Stimulated activated CD4-positive, alpha-beta T cell treated with anti-CD3 and anti-CD28 coated beads, Interleukin-15, amount 100 ng/mL, for 1 hour (primary cell): ENCODE measurements at places on chromosomes 2 and 18.
A peak's percentile ranks its signal among the peaks of the same experiment; 100 is the strongest.

DNA sequence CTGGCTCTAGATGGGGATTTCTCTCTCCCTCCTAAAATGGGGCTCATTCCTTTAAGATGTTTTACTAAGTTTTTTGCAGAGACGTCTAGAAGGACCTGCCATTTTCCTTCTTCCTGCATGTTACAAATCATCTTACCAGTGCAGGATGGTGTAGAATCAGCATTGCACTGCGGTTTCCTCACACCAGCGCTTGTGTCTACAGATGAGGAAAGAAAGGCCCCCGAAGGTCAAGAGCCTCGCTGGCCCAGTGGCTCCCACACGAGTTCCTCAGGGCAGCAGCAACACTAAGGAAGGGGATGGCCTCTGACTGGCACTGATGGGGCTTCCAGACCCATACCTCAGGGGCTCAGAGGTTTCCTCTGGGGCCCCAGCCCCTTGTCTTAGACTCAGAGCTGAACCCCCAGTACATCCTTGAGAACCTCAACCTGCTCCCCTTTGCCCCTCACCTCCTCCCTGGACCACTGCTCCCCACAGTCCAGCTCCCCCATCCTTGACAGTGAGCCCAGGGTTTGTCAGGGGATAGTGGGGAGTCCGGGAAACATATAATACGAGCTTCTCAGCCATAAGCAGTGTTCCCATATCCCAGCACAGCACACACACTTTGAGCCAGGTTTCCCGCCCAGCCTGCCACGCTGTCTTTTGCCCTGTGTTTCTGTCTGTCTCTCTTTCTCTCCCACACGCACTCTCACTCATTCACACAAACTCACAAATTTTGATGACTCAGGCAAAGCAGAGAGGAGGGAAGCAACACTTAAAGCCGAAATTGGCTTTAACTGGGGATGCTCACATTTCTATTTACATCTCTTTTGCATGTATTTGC is 29.4 kb downstream of the ZFP36L2 start:
- DNase-seq, result no peak

DNA sequence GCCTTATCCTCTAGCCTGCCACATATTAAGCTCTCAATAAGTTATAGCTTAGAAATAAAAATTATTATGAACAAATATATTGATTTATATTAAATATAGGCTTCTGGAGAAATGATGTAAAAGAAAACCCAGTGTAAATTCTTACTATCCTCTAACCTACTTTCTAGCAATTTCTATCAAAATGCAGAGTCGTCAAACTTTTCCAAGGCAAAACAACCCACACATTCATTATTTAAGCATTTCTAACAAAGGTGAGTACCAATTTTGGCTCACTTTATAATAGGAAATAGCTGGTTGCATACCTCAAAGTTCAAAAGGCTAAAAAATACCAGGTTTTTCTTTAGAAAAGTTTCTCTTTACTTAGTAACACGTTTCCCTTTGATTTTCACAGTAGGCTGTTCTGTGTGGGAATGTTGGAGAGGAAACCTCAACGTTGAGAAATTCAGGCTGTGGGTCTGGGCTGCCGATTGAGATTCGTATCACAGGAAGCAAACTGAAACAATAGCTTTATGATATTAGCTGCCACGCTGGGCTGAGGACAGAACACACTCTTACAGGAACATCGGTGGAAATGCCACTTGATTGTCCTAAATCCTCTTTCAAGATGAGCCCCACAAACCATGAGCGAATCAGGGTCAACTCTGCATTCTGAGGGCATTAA is 53.0 kb downstream of the EPAS1 start:
- no peak for DNase-seq

DNA sequence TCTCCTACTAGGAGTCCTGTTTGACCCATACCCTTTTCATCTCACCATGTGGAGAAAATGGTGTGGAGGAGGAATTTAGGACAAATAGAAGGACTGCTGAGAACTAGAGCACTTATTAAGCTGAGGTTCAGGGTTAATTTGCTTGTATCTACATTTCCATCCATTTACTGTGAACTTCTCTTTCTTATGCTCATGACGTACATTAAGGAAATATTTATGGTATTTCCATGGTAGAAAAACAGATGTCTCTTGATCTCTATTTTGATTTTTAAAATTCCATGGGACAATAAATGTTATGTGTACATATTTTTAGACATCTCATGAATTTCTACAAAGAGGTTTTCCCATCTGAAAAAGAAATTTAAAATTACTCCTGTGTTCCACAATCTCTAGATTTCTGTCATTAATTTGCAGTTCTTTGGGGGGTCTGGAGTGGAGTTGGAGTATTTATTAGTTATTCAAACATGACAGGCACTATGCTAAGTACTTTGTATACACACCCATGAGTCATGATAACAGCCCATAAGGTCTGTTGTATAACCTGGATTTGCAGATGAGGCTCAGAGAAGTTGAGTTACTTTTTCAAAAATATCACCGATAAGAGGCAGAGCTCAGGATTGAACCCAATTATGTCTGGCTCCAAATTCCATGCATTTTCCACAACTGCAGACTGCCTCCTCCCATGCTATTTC is 112.6 kb downstream of the COPS8 start:
- DNase-seq, result no peak

GRCh38 chr2:36300697-36301096 is 54.9 kb upstream of the CRIM1 start:
- DNase-seq, result no peak

- DNase-seq, result no peak
Measured at GRCh38 chr2:43743706-43744105, 30.1 kb upstream of the DYNC2LI1 start.

GRCh38 chr18:38305961-38306360 is 740.4 kb upstream of the CELF4 start:
- no peak for DNase-seq

GRCh38 chr2:49931241-49931640 is 776.9 kb upstream of the FSHR start:
- DNase-seq, result no peak

DNA sequence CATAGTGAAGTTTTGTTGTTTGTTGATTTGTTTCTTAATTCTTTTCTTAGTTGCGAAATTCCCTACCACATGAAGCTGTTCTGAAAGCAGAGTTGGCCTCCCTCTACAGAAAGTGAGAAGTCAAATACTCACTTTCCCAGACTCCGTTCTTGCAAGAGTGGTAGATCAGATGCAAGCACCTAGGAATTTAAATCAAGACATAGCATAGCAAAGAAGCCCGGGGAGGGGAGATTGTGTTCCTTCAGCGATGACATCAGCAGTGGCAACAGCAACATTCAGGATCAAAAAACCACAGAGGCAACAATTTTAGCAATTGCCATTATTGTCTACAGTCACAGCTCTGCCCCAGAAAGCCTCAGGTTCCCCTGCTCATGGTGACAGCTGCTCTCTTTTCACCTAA is 580.0 kb downstream of the RNF144A start:
- DNase-seq, result no peak

- no peak for DNase-seq
Measured at GRCh38 chr2:33796511-33796910, 197.4 kb upstream of the FAM98A start.

DNA sequence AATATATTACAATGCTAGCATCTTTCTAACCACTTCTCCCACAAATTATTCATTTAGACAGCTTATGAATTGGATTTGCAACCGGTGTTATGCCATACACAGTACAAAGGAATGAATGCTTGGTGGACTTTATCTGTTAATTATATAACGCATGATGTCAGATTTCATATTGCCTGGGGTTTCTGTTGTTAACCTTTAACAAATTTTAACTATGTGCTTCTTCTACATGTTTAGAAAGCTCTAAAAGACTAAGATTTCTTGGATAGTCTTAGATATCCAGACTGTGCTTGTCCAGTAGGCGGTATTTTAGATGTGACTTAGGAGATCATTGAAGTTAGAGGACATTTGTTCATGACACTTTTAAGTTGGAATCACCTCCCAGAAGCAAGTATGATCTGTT is 976.3 kb downstream of the TMEM182 start:
- no peak for DNase-seq

DNA sequence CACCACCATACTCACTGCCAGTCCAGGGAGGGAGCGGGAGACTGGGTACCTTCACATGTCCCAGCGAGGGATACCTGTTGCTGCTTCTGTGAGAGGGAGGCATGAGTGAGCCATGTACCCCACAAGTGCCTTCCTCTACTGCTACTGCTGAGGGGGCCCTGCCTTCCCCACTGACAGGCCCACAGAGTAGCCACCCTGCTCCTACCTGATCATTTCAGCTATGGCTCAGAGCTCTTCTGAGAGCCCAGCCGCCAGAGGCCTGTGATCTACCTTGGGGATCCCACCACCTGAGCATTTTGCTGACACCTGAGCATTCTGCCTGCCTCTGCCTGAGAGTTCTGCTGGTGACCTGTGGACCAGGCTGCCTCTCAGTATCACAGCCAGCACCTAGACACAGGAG is 137.6 kb downstream of the FSIP2 start:
- DNase-seq, result no peak

DNA sequence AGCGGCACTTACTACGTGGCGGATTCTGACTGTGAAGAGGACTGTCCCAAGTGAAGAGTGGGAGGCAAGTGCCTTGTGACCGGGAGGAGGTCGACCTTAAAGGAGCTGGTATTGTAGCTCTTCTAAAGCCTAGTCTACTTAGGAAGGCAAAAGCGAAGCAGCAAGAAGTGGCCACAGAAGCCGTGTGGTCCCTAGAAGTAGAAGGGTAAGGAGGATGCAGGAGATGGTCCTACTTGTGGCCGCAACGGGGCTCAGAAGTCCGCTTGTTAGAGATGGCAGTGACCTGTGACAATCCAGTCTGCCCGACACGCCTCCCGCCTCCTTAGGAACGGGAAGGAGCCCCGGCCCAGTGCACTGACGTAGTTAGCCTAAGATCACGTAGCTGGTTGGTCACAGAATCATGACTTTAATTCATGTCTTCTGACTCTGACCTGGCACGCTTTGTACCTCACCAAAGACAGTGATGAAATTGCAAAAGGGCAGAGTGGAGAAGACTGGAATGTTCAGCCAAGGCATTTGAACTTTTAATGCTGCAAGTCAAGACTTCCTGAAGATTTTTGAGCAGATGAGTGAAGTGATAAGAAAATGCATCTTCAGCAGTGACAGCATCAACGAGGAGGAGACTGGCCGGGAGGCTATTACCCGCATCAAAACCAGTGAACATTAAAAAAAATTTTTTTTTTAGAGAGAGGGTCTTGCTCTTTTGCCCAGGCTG is 749 bp upstream of the EIF2AK3 start:
- peak; percentile 45 for DNase-seq

DNA sequence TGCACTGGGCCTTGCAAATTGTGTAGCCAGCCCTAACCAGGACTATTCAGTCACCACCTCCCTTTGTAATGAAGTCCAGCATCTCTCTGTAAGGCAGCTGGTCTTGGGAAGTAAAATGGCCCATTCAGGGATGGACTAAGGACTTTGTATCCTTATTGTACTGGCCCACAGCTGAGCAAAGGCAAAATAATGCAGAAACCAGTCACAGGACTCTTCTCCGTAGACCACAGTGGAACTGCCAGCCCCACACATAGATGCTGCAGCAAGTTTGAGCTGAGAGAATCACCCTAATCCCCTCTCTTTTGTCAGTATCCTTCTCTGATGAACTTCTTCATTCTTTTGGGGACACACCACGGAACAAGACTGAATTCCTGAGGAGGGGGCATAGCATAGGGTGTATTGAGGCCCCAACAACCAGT is 73.6 kb upstream of the RTN4 start:
- no peak for DNase-seq

DNA sequence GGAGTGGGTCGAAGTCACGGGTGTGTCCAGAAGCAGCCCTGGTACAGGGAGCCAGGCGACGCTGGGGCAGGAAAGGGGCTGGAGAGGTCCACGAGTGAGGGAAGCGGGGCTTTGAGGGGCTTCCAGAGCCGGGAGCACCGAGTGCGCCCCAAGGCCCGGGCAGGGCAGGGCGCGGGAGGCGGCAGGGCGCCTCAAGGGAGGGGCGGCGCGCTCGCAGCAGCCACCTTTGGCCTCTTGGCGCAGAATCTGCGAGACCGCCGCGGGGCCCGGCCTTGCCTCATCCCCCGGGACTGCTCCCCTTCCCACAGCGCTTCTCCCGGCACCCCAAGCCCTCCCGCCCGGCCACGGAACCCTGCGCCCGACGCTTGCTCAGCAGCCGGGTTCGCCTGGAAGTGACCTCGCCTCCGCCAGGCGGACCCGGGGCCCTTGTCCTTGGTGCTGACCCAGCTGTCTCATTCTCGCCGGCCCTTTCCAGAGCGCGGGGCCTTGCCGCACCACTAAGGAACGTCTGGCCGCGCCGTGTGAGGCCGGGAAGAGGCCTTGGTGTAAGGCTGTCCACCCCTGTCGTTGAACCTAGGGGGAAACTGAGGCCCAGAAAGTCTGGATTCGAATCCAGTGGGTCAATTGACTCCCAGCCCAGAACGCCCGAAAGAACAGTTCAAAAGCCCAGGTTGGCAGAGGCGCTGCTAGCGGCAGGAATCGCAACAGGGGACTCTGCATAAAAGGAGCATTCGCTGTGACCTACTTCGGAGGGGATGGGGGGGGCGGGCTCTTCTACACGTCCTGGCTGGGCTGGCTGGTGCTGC is 584 bp upstream of the DNER start:
- DNase-seq, result no peak

GRCh38 chr2:66198873-66199272 is 236.1 kb upstream of the MEIS1 start:
- DNase-seq, result no peak

DNA sequence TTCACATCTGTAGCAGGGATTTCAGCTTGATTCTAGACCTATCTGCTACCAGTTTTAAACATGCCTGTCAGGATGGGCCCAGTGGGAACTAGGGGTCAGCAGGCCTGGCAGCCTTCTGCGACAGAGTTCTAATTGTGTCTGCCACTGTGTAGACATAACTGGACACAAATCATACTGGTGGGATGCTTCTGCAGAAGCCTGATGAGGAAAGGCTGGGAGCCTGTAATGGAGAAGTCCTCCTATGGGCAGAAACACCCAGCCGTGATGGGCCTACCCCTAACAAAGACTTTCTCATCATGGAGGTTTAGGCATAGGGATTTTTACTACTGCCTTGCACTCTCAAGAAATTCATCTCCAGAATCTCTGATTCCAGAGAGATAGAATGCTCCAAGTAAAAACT is 166.9 kb downstream of the PDE11A start:
- no peak for DNase-seq

DNA sequence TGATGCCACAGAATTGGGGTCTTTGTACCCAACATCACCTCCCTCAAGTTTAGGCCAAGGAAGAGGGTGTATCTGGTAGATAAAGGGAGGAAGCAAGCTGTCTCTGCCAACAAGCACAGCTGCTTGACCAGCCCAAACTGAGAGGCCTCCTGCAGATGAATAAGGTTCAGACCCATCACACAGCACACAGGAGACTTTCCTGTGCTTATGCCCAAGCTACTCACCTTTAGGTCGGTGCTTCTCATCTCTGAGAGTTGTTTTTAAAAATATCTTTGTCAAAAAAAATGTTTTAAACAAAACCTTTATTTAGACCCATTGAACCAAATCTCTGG is 24.7 kb upstream of the SP3 start:
- DNase-seq, result no peak

GRCh38 chr2:25473758-25474340 is 132.1 kb upstream of the DNMT3A start:
- DNase-seq, result no peak
